ENCODE measurements at places on chromosomes 2 and 18.

DNA sequence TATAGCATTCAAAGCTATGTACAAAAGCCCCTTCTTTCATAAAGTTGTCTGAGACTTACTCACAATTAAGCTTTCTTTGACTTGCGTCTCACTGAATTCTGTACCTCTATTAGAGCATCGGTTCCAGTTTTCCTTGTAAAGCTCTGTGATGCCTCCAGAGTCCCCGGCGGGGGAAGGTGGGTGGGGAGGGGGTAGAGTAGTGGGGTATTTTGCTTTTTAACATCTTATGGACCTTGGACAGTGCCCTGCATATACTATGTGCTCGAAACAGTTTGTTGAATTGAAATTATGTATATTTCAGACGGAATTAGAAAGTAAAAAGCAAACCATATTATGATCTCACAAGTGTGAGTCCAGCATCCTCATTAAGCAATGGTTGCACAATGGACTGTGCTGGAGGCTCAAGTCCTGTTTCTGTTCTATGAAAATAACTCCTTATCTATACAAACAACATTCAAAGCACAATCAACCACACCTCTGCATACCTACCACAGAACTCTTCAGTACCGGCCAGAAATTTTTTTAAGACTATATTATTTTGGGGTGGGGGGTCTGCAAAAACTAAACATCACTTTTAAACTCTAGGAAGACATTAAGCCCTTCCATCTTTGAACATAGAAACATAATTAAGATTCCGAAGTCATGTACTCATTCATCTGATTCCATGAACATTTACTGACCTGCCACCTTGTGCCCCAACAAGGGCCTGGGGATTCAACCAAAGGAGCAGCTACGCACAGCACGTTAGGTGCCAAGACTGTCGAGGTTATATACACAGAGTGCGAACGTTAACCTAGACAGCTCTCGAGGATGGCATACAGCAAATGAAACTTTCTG, 908 bp downstream of the STAT1 start:
- no peak for DNase-seq

DNA sequence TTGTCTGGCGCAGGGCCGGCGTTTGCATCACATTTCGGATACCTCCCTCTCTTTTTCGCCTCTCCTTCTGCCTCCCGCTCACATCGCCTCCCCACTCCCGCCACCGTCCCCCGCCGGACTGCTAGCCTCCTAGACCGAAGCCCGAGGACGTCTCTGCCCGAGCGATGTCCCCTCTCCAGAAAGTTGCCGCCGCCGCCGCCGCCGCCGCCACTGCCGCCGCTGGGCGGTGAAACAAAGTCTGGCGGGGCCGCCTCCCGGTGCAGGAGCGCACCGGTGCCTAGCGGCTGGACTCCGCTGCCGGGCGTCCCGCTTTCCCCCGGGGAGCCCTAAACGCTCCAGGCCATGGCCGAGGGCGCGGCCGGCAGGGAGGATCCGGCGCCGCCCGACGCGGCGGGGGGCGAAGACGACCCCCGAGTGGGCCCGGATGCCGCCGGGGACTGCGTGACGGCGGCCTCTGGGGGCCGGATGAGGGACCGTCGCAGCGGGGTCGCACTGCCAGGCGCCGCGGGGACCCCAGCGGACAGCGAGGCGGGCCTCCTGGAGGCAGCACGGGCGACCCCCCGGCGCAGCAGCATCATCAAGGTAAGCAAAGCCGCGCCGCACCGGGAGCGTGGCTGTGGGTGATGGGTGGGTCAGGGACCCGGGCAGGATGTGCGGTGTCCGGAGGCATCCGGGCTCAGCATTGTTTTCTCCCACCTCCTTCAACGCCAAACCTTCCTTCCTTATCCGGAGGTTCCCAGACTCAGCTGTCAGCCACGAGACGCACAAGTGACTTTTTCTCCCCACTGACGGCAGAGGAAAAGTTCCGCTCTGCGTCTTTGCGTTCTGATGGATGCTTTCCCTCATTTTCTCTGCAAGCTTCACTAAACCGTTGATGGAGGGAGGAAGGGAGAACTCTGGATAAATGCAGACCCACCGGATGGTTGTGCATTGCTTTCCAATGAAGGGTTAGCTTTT, 643 bp downstream of the PLCL1 start:
- no peak for DNase-seq

- DNase-seq: no peak
Observed at GRCh38 chr2:26591619-26592505, 49.3 kb downstream of the CIB4 start.

GRCh38 chr18:23260926-23261590, 125.8 kb downstream of the CABLES1 start:
- DNase-seq: no peak

- DNase-seq: peak; percentile 27
Observed at GRCh38 chr2:224042191-224042696, 3.2 kb upstream of the SERPINE2 start.

- no peak for DNase-seq
Observed at GRCh38 chr2:20343128-20343527, 7.5 kb downstream of the PUM2 start.

- DNase-seq: no peak
Observed at GRCh38 chr2:30663806-30664205, 143.4 kb downstream of the CAPN13 start.

DNA sequence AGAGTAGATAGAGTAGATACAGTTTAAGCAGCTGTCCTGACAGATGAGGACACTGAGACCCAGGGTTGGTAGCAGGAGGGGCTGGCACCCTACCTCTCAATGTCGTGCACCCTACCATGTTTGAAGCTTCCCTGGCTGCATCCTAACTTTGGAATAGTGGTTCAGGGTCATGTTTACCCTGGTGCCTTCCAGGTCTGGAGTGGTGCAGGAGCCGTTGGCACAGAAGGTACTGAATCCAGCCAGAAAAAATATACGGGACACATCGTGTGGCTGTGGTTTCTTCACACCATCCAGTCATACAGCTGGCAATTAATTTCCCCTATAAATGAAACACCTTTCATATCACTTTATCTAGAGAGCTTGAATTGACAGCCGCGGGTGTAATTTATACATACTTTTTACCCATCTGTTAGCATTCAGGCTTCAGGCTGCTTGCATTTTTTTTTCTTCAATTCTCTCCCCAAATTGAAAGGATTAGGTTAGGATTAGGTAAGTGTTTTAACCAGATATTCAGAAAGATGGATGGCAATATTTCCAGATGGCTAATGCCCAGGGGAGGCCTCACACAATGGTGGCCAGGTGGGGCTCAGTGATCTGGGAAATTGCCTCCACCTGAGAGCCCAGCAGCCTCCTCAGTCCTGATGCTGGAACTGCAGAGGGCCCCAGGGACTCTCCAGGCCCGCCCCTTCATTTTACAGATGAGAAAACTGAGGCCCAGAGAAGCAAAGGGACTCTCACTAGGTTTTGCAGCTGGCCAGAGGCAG, 127.0 kb downstream of the CELF4 start:
- DNase-seq: peak; percentile 30

GRCh38 chr2:86330001-86330400, 7.4 kb downstream of the REEP1 start:
- DNase-seq: no peak

- peak; percentile 11 for DNase-seq
Observed at GRCh38 chr2:7905756-7906155, 776.1 kb upstream of the ID2 start.

- no peak for DNase-seq
Observed at GRCh38 chr2:41784496-41784895, 263.3 kb upstream of the PKDCC start.

- DNase-seq: no peak
Observed at GRCh38 chr2:188269004-188269403, 22.7 kb upstream of the GULP1 start.

DNA sequence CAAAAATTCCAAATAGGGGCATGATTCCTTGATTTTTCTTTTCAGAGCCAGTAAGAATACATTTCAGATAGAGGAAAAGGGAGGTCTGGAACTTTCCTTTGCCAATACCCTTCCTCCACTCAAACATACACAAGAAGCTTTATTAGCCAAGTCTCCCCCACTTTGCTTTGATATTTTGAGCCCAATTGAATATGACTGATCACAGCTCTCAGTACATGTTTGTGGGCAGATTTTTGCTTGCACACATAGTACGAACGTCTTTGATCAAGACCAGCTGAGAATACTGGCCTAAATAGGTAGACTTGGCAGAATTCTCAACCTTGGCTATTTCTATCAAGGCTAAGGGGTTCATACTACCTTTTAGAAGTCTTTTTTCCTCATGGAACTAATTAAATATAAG, 148.8 kb upstream of the PGAP1 start:
- no peak for DNase-seq

- no peak for DNase-seq
Observed at GRCh38 chr2:61404438-61404837, 66.4 kb downstream of the USP34 start.

DNA sequence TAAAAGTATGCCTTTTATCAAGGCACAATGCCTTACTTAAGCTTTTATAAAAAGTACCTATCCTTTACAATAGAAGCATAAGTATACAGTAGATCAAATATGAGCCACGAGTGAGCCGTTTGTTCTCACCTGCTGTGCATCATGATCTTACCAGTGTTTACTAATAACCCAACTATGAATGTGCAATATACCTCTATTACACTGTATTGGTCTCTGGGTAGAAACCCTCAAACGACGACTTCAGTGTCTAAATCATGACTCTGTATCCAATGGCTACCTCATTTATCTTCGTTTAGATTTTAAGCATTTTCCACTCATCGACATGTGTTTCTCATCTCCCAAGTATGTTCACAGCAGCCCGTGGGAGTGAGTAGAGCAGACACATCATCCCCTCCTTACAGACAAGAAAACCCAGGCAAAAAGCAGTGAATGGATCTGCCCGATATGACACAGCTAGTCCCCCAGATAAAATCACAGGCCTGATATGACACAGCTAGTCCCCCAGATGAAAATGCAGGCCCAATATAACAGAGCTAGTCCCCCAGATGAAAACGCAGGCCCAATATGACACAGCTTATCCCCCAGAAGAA, 279.8 kb downstream of the TNS1 start:
- DNase-seq: no peak

DNA sequence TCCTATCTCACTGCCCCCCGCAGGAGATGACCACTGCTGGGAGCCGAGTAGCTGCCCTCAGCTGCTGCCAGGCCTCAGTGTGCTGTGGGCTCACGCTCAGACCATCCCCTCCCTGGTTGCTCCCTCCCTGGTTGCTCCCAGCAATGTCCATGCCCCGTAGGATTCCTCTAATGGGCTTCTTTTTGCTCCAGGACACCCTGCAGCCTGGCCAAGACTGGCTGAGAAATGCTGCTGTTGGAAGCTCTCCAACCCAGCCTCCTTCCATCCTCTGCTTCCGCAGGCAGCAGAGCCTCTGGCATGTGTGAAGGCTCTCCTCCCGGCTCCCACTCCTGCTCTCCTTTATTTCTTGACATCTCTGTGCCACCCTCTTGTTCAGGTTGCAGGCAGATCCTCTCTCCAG, 48.6 kb downstream of the SOX11 start:
- no peak for DNase-seq

- no peak for DNase-seq
Observed at GRCh38 chr2:72081451-72081850, 66.2 kb downstream of the CYP26B1 start.

DNA sequence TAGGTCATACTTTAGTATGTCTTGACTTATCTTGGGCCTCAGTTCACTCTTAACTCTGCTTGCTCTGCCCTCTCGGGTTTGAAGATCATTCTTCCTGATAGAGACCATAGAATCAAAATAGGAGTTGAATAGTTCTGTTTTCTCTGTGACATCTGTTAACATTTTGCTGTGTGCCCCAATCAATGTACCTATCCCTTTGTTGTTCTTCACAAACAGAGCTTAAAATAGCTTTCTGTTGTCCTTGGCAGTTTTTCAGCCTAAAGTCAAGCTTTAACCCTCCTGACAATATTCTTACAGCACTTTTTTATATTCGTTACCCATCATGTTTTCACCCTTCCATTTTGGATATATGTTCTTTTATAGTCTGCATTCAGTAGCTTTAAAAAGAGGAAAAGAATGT, 724.5 kb upstream of the FANCL start:
- no peak for DNase-seq

DNA sequence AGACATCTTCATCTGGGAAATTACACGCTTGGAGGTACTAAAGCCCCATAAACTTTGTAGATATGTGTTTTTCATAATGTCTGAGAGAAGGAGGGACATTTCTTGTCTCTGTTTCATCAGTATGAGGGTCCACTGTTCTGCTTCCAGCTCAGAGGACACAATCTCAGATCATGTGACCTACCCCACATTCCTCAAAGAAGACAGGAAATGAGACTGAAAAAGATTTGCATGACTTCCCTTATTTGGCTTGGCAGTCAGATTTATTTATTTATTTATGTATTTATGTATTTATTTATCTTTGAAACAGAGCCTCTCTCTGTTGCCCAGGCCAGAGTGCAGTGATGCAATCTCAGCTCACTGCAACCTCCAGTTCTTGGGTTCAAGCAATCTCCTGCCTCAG, 463.7 kb upstream of the RGPD4 start:
- DNase-seq: no peak

DNA sequence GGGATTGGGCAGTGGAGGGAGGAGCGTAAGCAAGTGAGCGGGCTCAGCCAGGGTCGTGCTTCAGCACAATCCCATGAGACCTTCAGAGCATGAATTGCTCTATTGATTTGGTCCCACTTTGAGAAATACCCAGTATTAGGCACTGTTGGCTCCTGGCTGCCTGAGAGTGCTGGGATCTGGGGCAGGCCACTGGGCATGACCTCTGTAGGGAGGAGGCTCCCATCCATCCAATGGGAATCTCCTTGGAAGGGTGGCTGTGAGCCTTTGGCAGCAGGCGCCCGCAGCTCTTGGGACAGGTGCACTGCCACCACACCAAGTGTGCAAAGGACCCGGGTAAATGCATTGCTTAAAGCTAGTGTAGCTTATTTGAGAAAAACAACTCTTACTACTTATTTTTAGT, 137.5 kb downstream of the LDLRAD4 start:
- no peak for DNase-seq

GRCh38 chr2:138324068-138324771, 177.3 kb upstream of the SPOPL start:
- no peak for DNase-seq

DNA sequence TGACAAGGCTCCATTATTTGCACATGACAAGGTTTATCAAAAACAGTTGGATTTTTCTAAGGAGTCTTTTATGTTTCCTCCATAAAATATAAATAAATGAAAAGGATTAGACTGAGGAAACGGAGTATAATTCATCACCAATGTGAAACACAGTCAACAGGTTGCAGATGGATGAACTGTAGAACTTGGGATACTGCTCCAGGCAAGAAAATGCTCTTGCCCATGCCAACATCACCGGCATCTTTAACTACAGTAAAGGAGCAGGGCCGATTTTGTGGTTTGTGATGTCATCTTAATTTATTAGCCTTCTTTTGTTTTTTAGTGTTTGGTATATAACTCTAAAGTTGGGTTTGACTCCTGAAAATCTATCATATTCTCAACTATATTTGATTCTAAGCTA, 577.3 kb downstream of the EPHA4 start:
- DNase-seq: no peak

DNA sequence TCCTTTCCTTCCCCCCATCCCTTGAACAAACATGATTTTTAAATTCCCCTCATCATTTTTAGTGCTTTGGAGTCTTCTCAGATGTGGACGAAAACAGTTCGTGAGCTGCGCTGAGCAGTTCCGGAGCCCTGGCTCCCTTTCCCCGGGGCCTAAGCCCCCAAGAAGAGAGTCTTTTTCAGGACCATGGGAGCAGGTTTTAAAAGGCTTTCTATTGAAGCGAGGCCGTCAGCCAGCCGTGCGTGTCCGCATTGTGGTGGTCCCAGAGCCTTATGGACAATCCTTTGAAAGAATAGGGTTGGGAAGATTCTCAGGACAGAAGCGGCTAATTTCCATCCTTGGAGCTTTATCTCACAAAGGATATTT, 290.7 kb downstream of the SOX11 start:
- DNase-seq: no peak
